Sigmoid colon (tissue), 7 donors: ENCODE measurements at places on chromosomes 5 and 9. TPM values are rescaled to one million over a fixed set of nuclear protein-coding genes. Genes with fewer than 3 reads are reported as not detected.

The PCDHGA12 gene
- 13.8 TPM for total RNA-seq

DNA sequence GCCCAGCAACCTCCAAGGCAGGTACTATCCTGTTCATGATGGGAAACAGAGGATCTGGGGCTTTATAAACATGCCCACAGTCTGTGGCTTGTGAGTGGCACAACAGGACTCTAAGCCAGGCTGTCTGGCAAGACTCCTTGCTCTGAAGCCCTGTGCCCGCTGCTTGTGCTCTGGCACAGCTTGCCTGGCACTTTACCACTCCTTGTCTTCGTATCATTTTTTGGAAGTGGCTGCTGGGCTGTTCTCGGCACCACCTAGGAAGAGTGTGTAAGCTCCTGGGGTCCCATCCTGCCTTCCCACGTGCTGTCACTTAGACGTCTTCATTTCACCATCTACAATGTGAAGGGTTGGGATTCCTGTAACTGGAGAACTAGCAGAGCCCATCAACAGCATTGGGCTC is 59.3 kb upstream of the GLRX start:
- H3K4me3 ChIP-seq, result no peak overlapping the region
- no peak overlapping the region for H3K27ac ChIP-seq
- H3K4me1 ChIP-seq, result no peaks in the 10 kb centered on the region
- H3K27me3 ChIP-seq, result no peaks in the 10 kb centered on the region
- DNase-seq, result no peak
- H3K36me3 ChIP-seq, result no peaks in the 10 kb centered on the region

The FBP1 gene
- 5.6 TPM for total RNA-seq

- H3K27ac ChIP-seq, result no peak overlapping the region
- H3K36me3 ChIP-seq, result no peaks in the 10 kb centered on the region
- DNase-seq, result no peak
- H3K4me3 ChIP-seq, result no peak overlapping the region
These were observed 522.3 kb upstream of the NUDT12 start for GRCh38 chr5:104084896-104085295.

The CSF1R gene
- 44.4 TPM for total RNA-seq

GRCh38 chr5:123545506-123545905 is 33.5 kb downstream of the CSNK1G3 start:
- no peaks in the 10 kb centered on the region for H3K36me3 ChIP-seq
- no peak for DNase-seq
- no peak overlapping the region for H3K4me3 ChIP-seq
- no peaks in the 10 kb centered on the region for H3K27me3 ChIP-seq
- no peak overlapping the region for H3K27ac ChIP-seq

- H3K27me3 ChIP-seq, result no peaks in the 10 kb centered on the region
- no peak overlapping the region for H3K4me3 ChIP-seq
- DNase-seq, result no peak
- H3K27ac ChIP-seq, result no peak overlapping the region
These were observed 18.3 kb upstream of the TNFSF15 start for GRCh38 chr9:114824110-114824509.

- H3K27me3 ChIP-seq, result no peaks in the 10 kb centered on the region
- no peak for DNase-seq
- peaks cover 8% of the 10 kb centered on the region for H3K4me1 ChIP-seq
These were observed 36.1 kb downstream of the TEK start for GRCh38 chr9:27145143-27145542.

DNA sequence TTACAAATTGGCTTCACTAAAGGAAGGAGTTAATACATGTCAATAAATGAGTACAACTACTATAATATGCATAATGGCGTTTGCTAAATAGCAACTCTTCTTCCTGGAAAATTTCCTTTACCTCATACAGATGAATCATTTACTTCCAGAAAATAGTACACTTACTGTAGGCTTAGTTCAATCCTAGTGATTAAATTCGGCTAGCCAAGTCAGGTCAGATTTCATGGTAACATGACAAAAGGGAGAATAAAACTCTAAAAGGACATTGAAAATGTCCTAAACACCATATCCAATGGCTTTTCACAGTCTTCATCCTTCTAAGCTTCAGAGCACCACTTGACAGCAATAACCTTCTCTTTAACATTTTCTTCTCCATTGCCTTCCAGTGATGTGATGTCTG is 42.1 kb upstream of the ZFAND5 start:
- no peak for DNase-seq
- H3K27ac ChIP-seq, result no peak overlapping the region
- no peaks in the 10 kb centered on the region for H3K36me3 ChIP-seq
- H3K4me3 ChIP-seq, result no peak overlapping the region

DNA sequence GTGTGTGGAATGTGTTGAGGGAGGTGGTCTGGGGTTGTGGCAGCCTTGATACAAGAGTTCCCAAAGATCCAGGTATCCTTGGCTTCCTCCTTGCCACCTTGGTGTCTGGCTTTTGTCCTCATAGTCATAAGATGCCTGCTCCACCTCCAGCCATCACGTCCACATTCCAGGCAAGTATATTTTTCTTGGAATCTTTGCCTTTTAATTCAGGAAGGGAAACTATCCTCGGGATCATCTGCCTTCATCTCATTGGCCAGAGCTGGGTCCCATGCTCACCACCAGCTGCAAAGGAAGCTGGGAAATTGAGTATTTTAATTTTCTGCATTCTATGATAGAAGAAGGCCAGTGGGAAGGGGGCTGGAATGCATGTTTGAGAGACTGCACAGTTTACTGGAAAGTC is 186.7 kb downstream of the C9orf50 start:
- no peak overlapping the region for H3K4me3 ChIP-seq
- no peaks in the 10 kb centered on the region for H3K27me3 ChIP-seq
- no peak overlapping the region for H3K27ac ChIP-seq

GRCh38 chr5:96432216-96433065 is 607 bp downstream of the PCSK1 start:
- peaks cover 32% of the 10 kb centered on the region for H3K27me3 ChIP-seq
- no peak overlapping the region for H3K27ac ChIP-seq
- DNase-seq, result no peak
- no peaks in the 10 kb centered on the region for H3K36me3 ChIP-seq

The ANKS6 gene
- 10.7 TPM for total RNA-seq

The PFN3 gene
- total RNA-seq, result not detected

- H3K4me3 ChIP-seq, result no peak overlapping the region
- no peaks in the 10 kb centered on the region for H3K36me3 ChIP-seq
- no peaks in the 10 kb centered on the region for H3K4me1 ChIP-seq
- H3K27me3 ChIP-seq, result no peaks in the 10 kb centered on the region
- no peak for DNase-seq
These were observed 60.3 kb upstream of the PARP8 start for GRCh38 chr5:50606179-50606578.

The ARAP3 gene
- total RNA-seq, result 3.4 TPM

GRCh38 chr9:97666907-97667686 is 30.0 kb downstream of the XPA start:
- H3K27me3 ChIP-seq, result no peaks in the 10 kb centered on the region
- H3K4me3 ChIP-seq, result no peak overlapping the region
- no peak for DNase-seq
- no peaks in the 10 kb centered on the region for H3K4me1 ChIP-seq
- H3K36me3 ChIP-seq, result peaks cover 83% of the 10 kb centered on the region

The HTR4 gene
- 1.7 TPM for total RNA-seq

The CFAP77 gene
- not detected for total RNA-seq

GRCh38 chr5:134732819-134733218 is 5.5 kb upstream of the CAMLG start:
- H3K4me1 ChIP-seq, result no peaks in the 10 kb centered on the region
- no peaks in the 10 kb centered on the region for H3K27me3 ChIP-seq
- H3K27ac ChIP-seq, result no peak overlapping the region
- no peak overlapping the region for H3K4me3 ChIP-seq
- DNase-seq, result no peak

- no peak for DNase-seq
- no peaks in the 10 kb centered on the region for H3K4me1 ChIP-seq
- H3K27ac ChIP-seq, result peak overlapping the region; percentile 79
- no peaks in the 10 kb centered on the region for H3K36me3 ChIP-seq
- H3K27me3 ChIP-seq, result no peaks in the 10 kb centered on the region
These were observed 33.4 kb downstream of the MAP1B start for GRCh38 chr5:72140711-72141110.

The FAM200C gene
- total RNA-seq, result 12.3 TPM

The SCGB3A1 gene
- not detected for total RNA-seq

DNA sequence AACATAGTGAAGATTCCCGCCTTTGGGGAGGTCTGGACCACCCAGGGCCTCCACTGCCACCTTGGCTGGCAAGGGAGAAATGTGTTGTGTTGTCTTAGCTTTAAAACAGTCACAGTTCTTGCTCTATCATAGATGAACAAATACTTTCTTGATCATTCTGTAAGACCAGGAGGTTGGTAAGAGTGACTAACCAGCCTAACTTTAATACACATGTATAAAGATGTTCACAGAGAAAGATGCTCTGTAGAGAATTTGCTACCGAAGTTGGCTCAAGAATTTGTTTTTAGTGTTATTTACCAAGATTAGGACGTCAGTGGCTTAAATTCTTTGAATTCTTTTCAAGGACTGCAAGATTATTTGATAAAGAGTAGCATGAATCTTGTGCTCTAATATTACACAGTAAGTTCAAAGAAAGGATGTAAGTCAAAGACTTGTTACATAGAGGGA is 28.4 kb downstream of the GLRX start:
- DNase-seq, result no peak
- H3K4me1 ChIP-seq, result no peaks in the 10 kb centered on the region
- no peaks in the 10 kb centered on the region for H3K27me3 ChIP-seq
- H3K36me3 ChIP-seq, result peaks cover 10% of the 10 kb centered on the region
- no peak overlapping the region for H3K27ac ChIP-seq
- H3K4me3 ChIP-seq, result no peak overlapping the region

DNA sequence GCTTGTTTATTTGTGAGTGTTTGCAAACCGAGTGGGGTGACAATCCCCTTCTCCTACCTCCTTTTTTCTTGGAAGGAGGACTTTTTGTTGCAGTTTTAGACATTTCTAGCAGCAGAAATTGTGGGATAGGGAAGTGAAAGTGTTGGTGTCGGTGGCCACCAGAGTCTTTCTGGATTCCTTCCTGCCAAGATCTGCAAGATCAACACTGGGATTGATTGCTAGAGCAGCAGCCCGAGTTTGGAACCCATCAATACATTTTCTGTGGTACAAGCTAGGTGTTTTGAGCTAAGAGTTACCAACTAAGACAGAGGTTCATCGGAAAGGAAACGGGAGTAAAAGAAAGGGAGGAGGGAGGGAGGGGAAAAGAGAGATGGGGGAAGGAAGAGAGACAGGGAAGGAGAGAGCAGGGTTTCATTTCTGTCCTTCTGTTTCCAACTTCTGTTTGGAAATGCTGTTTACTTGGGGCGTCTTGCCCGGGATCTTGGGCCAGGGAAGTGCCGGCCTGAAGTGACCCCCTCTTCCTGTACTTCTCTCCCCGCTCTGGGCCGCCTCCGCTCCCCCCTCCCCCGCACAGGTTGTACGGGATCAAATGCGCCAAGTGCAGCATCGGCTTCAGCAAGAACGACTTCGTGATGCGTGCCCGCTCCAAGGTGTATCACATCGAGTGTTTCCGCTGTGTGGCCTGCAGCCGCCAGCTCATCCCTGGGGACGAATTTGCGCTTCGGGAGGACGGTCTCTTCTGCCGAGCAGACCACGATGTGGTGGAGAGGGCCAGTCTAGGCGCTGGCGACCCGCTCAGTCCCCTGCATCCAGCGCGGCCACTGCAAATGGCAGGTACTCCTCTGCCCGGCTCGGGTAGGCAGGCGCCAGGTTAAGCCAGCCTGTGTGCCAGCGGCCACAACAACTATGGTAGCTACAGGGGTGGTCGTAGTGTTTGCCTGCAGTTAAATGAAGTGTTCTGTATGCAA is 4.0 kb downstream of the ISL1 start:
- H3K4me3 ChIP-seq, result peak overlapping the region; percentile 31
- H3K27me3 ChIP-seq, result peaks cover 14% of the 10 kb centered on the region
- peaks cover 26% of the 10 kb centered on the region for H3K4me1 ChIP-seq
- peak; percentile 68 for DNase-seq
- H3K36me3 ChIP-seq, result no peaks in the 10 kb centered on the region

The CNTLN gene
- total RNA-seq, result 18.2 TPM

The SLC22A4 gene
- 1.1 TPM for total RNA-seq

The OR1J2 gene
- total RNA-seq, result not detected

- peak overlapping the region; percentile 40 for H3K4me3 ChIP-seq
- H3K27ac ChIP-seq, result no peak overlapping the region
- peaks cover 11% of the 10 kb centered on the region for H3K4me1 ChIP-seq
These were observed 6.3 kb upstream of the IFNA8 start for GRCh38 chr9:21402386-21403251.

DNA sequence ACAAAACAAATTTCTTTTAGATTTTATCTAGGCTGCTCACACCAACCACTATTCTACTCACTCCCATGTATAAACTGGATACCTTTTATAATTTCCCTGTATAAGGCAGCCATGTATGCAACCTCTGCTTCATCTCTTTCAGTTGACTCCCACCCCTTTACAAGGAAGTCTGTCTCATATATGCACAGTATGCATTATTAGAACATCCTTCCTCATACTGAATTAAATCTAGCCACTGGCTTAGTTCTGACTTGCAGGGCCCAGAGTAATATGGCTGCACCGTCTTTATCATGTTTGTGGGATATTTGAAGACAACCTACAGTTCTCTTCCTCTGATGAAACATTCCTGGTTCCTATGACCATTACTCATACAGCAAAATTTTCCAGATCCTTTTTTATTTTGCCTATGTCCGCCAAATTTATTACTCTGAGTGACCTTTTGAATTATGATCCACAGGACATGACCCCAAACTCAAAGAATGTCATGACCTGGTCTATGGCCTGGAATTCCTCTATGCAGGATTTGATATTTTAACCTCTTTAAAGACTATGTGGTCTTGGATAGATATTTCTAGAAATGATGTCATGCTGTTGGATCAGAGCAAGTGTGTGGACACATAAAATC is 76.6 kb upstream of the ITGA1 start:
- no peak for DNase-seq
- no peaks in the 10 kb centered on the region for H3K27me3 ChIP-seq
- no peaks in the 10 kb centered on the region for H3K36me3 ChIP-seq
- no peak overlapping the region for H3K27ac ChIP-seq

The NR2F1 gene
- total RNA-seq, result 16.3 TPM

GRCh38 chr9:38263532-38263931 is 129.0 kb upstream of the ALDH1B1 start:
- no peaks in the 10 kb centered on the region for H3K4me1 ChIP-seq
- H3K27me3 ChIP-seq, result no peaks in the 10 kb centered on the region
- no peaks in the 10 kb centered on the region for H3K36me3 ChIP-seq

The GPRIN1 gene
- total RNA-seq, result 1.6 TPM

The CCL27 gene
- not detected for total RNA-seq

- DNase-seq, result no peak
- no peak overlapping the region for H3K27ac ChIP-seq
- H3K4me1 ChIP-seq, result no peaks in the 10 kb centered on the region
- no peaks in the 10 kb centered on the region for H3K27me3 ChIP-seq
These were observed 24.6 kb upstream of the BARX1 start for GRCh38 chr9:93979721-93980120.
